ENCODE measurements at places on chromosomes 16 and 17.

DNA sequence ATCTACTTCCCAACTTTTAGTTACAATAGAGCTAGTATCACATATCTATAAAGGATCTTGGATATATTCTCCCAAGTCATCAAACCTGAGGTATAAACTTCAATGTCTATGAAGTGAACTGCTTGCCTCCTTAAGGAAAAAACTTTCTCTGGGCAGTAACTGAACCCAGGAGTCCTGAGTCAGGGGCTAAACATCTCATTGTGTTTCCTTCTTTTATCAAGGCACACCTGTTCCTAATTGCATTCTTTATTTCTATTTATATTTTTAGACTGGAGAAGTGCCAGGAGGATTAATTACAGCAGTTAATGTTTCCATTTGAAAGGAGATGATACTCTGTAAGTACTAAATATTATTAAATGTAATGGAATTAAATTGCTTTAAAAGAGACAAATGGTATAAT, 98.6 kb downstream of the CDH8 start:
- no peak for DNase-seq

DNA sequence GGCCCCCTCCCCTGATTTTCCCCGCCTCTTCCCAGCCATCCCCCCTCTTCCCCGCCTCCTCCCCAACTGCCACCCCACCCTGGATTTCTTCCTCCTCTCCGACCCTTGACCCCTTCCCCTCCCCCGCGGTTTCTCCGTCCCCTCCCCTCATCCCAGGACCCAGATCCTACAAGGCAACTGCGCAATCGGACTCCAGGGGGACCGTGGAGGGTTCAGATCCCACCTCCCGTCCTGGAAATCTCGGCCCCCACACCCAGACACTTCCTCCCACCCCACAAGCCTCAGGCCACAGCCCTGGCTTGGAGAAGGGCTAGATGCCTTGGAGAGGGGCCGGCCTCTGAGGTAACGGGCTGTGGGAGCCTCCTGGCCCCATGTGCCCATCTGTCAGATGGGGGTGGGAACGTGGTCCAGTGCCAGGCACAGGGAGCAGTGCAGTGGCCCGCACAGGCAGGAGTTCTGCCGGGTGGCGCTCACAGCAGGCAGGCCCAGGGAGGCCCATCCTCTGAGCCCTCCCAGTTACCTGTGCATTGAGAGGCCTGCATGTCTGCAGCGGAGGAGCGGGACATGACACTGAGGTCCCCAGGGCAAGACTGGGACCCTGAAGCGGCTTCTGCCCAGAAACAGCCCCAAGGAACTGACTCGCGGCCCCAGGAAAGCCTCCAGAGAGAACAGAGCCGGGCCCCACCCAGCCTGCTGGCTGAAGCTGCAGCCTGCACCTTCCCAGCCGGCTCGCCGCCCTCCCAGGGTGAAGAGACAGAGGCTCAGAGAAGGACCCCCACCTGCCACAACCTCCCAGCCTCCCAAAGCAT, 16.7 kb downstream of the ZNF423 start:
- no peak for DNase-seq

GRCh38 chr17:8946476-8946875, 19.0 kb downstream of the PIK3R5 start:
- DNase-seq: no peak

GRCh38 chr17:82087961-82088837, 9.8 kb downstream of the FASN start:
- DNase-seq: no peak

GRCh38 chr16:54434859-54435258, 148.3 kb upstream of the IRX3 start:
- DNase-seq: no peak

Measured in hippocampal formation (tissue), 2 donors.